NCI-H187 (cell line): ENCODE measurements at places on chromosomes 16 and 17.

GRCh38 chr16:27595475-27595874, 45.5 kb downstream of the KATNIP start:
- no peak for DNase-seq

GRCh38 chr17:74192950-74193781, 10.3 kb upstream of the RPL38 start:
- no peak for DNase-seq

GRCh38 chr17:76500747-76501017, 541 bp downstream of the RHBDF2 start:
- DNase-seq: no peak

- no peak for DNase-seq
Observed at GRCh38 chr17:67519801-67520251, 142.7 kb downstream of the PITPNC1 start.

DNA sequence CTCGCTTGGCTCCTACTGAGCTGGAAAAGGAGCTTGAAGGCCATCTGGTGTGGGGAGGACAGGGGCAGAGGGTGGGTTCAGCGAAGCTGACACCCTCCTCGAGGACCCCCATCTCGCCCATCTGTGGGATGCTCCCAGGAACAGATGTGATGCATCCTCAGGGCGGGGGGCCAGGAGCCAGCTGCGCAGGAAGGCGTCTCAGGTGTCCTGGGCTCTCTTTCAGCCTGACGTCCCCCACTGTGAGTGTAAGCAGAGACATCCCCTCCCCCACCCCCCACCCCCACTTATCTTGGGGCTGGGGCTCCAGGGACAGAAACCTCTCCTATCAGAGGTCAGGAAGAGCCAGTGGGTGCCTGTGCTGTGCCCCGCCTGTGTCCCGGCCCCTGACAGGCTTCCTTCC, 16.2 kb downstream of the KIF19 start:
- DNase-seq: no peak

GRCh38 chr17:8126491-8127066, 2.7 kb upstream of the HES7 start:
- DNase-seq: no peak

DNA sequence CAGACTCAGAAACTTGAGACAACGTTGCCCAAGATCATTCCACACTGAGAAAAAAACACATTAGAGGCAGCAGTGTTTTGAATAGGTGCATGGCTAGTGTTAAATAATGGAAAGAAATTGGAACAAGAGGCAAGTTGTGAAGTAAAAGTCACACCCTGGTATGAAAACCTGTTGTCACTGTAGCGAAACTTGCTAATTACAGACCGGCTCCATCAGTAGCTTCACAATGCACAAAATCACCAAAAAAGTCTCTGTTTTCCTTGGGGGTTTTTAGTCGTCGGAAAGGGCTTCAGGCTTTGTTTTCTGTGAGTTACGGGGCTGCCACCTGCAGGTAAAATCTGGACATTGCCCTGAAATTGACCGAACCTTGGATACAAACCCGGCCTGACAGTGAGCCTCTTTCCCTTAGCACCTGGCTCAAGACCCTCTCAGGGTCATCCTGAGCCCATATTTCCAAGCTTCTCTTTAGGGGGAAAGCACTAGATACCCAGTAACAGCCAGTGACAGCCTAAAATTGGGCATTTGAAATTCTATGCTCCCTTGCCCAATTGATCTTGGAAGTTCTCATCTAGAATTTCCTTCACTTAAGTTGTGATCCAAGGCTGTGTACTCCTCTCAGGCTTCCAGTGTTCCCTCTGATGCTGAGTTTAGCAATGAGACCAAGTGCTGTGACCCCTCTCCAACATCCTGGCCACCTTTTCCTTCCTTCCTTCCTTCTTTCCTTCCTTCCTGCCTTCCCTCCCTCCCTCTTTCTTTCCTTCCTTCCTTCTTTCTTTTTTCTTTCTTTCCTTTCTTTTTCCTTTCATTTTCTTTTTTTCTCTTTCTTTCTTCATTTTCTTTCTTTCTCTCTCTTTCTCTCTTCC, 7.2 kb upstream of the GRB2 start:
- peak; percentile 31 for DNase-seq

GRCh38 chr16:85425074-85425662, 188.0 kb upstream of the GSE1 start:
- DNase-seq: peak; percentile 51

DNA sequence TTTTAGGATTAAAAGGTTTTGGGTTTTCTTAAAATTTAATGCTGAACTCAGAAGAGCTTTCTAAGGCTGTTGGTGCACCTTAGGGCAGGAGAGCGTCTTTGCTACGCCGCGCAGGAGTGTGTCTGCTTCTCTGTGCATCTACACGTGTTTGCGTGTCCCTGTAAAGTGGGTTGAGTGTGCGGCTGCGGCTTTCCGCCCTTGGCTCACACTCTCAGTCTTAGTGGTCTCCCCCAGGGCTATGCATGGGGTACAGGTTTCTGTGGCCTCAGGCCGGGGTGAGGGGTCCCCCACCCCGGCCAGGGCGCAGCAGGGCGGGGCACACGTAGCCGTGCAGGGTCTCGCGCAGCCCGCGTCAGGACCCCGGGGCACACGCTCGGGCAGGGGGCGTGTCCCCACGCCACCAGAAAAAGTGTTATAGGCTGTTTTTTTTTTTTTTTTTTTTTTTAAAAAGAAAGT, 727 bp upstream of the TENT4B start:
- no peak for DNase-seq

DNA sequence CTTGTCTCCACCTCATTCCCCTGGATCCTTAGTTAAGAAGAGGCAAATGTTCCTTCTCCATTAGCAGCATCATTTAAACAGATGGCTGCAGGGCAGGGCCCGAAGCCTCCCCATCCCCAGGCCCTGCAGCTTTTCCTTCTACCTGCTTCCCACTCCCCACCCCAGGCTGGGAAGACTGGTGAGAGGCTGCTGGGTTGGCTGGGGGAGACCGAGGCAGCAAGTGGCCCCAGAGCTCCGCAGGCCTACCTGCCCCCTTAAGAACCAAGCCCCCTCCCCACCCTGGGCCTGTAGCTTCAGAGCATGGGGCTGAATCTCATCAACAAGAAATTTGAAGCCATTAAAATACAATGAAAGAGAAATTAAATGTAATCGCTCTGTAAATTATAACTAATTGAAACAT, 22.1 kb upstream of the RPL38 start:
- DNase-seq: no peak

GRCh38 chr17:64063766-64064224, 43.4 kb upstream of the ICAM2 start:
- DNase-seq: no peak

DNA sequence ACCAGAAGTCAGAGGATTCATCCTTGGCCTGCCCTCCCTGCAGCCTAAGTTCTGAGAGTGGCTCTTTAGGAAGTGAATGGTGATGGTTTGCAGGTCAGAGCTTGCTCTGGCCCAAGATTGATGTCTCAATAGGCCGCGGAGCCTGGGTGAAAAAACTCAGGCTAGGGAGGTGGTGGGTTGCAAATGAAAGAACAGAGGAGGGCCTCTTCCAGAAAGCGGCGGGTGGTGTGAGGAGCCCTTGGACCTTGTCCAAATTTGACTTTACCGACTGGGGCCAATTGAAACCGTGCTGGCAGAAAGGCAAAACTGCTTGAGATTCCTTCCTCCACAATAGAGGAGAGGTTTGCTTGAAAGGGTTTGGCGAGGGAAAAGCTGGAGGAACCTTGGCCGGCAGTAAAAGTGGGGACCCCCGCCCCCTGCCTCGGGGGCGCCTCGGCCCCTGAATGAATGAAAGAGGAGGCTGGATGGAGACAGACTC, 331.3 kb downstream of the SEC14L1 start:
- peak; percentile 22 for DNase-seq

DNA sequence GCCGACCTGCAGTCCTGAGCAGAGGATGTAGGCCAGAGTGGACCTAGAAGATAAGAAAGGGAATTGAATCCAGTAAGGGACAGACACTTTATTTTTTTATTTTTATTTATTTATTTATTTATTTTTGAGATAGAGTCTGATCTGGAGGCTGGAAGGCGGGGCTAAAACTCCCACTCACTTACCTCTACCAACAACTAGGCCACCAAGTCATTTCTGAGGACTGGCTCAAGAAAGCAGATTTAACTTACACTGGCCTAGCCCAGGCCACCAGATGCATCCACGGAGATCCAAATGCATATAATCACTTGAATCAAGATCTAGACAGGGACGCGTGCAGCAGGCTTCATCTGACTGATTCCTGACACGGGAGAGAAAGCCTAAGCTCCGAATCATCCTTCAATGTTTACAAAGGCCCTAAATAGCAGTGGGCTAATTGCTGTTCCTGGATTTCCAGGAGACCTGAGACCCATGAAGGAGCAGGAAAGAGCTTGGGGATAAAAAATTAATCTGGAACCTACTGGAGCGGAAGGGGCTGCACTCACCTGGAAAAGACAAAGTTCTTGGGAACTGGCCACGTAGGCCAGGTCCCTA, 1.1 kb upstream of the ALOX12 start:
- DNase-seq: no peak

DNA sequence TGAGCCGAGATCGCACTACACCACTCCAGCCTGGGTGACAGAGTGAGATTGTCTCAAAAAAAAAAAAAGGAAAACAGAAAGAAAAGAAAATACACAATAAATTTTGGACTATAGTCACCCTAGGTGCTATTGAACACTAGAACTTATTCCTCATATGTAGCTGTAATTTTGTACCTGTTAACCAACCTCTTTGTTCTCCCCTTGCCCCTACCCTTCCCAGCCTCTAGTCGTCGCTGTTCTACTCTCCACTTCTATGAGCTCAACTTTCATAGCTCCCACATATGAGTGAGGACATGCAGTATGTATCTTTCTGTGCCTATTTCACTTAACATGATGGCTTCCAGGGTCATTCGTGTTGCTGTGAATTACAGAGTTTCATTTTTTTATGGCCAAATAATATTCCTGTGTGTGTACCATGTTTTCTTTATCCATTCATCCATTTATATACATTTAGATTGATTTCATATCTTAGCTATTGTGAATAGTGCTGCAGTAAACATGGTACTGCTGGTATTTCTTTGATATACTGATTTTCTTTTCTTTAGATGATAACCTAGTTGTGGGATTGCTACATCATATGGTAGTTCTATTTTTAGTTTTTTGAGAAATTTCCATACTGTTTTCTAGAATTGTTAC, 28.3 kb downstream of the VPS35L start:
- DNase-seq: no peak

DNA sequence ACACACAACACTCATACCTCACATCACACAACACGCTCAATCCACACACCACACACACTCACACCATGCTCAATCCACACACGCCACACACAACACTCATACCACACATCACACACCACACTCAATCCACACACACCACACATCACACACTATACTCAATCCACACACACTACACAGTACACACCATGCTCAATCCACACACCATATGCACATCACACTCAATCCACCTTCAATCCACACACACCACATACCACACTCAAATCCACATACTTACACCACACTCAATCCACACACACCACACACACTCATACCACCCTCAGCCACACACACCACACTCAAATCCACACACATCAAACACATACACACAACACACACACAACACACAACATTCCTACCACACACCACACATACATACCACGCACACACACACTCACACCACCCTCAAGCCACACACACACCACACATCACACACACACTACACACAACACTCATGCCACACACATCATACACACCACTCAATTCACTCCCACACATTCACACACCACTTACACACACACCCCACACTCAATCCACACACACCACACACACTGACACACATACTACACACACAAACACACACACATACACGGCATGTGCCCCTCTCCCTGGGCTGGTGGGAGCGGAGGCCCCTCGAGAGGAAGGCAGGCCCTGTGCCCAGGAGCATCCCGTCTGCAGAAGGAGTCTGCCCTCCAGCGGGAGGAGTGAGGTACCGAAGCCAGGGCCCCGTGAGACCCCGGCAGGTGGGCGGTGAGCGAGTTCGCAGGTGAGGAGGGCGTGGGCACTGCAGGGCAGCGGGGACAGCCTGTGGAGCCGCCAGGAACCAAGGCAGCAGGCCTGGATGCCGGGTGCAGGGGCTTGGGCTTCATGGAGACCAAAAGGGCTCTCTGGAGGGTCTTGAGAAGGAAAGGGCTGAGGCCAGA, 33.1 kb upstream of the RPTOR start:
- DNase-seq: no peak

DNA sequence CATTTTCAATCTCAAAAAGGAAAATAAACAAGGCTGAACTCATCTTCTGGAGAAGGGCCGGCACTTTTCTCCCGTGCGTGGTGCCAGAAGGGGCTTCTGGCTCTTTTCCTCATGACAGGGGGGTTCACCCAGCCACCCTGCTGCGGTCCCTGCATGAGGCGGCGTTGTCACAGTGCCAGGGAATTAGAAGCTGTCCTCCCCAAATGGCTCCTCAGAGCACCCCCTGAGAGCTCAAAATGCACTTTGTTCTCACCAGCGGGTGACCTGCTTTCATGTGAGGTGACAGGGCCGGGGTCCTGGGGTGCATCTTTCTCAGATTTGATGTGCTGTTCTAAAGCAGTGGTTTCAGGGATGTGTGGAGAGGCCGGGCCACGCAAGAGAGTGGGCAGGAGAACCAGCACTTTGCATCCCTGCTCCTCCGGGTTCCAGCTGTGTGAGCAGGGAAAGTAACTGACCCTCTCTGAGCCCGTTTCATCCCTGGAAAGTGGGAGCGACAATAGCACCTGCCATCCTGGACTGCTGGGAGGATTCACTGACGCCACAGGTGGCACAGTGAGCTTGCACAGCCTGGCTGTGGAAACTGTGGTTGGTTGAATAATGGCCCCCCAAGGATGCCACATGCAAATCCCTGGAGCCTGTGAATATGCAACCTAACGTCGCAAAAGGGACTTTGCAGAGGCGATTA, 94.0 kb downstream of the FOXL1 start:
- no peak for DNase-seq

- DNase-seq: no peak
Observed at GRCh38 chr16:58042001-58042885, 16.7 kb downstream of the MMP15 start.

DNA sequence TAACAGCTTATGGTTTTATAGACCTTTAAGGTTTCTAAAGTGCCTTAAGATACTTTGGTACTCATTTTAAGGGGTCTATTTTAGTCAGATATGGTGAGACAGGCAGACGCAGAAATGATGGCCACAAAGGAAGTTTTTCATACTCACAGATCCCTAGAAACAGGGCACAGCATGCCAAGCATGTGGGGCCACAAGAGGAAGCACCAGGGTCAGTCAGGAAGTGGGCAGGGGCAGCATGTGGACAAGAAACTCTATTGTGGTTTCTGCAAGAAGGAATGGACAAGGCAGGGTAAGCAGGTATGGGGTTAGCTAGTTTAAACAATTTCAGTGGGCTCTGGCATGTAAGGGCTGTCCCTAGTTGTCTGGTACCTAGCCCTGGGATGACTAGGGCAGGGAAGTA, 8.5 kb downstream of the EFCAB3 start:
- DNase-seq: no peak
